ENCODE measurements at places on chromosomes 13 and 19. TPM values are rescaled to one million over a fixed set of nuclear protein-coding genes. Genes with fewer than 3 reads are reported as not detected.

Gene TBC1D4
- total RNA-seq: 13.5 TPM

Gene ZGLP1
- 26.8 TPM for total RNA-seq

Gene ZNF729
- total RNA-seq: not detected

Gene STOML3
- not detected for total RNA-seq

Gene HPN
- 71.5 TPM for total RNA-seq

Gene FREM2
- 75.3 TPM for total RNA-seq

Gene BABAM1
- total RNA-seq: 93.4 TPM

Gene ATP4B
- total RNA-seq: not detected

Gene GNG7
- 11.3 TPM for total RNA-seq

Gene CLEC17A
- total RNA-seq: not detected

Gene TGFBR3L
- total RNA-seq: 1.1 TPM

Gene ZNF155
- 14.6 TPM for total RNA-seq

Gene ZNF835
- 0.17 TPM for total RNA-seq

Gene CATSPERD
- total RNA-seq: not detected

Gene PODNL1
- not detected for total RNA-seq

Gene MAB21L1
- 0.22 TPM for total RNA-seq

Gene ACP4
- total RNA-seq: not detected

Gene SH2D3A
- 19.8 TPM for total RNA-seq

Gene RNF225
- not detected for total RNA-seq

Gene PSG7
- total RNA-seq: not detected

Gene FLT1
- 1.2 TPM for total RNA-seq

Gene WDR87
- total RNA-seq: not detected

Gene LIM2
- total RNA-seq: not detected

Gene CRLF1
- total RNA-seq: 4.4 TPM

Gene FXYD7
- not detected for total RNA-seq

Gene ZNF675
- total RNA-seq: 26.9 TPM

Gene CELF5
- 1.6 TPM for total RNA-seq

Gene ACTMAP
- 21.1 TPM for total RNA-seq

Gene KASH5
- total RNA-seq: not detected

Gene SSC5D
- total RNA-seq: 1.6 TPM

Gene POU4F1
- total RNA-seq: 0.36 TPM

Gene KLK12
- 0.44 TPM for total RNA-seq

Gene ZNF579
- total RNA-seq: 26.6 TPM

Gene HSPBP1
- 46.9 TPM for total RNA-seq

Gene ZNF382
- total RNA-seq: 21.6 TPM

Gene ZNF708
- total RNA-seq: 38.5 TPM

Gene CEACAM1
- 0.69 TPM for total RNA-seq

Gene SLC10A2
- not detected for total RNA-seq

Gene CARM1
- total RNA-seq: 77.6 TPM

Gene CFD
- 1.3 TPM for total RNA-seq

Gene TUBGCP3
- 30.6 TPM for total RNA-seq

Gene TMEM272
- 1.3 TPM for total RNA-seq
